CD4-positive, alpha-beta memory T cell (primary cell): ENCODE measurements at places on chromosomes 7 and 10. TPM values are rescaled to one million over a fixed set of nuclear protein-coding genes. Genes with fewer than 3 reads are reported as not detected.

DNA sequence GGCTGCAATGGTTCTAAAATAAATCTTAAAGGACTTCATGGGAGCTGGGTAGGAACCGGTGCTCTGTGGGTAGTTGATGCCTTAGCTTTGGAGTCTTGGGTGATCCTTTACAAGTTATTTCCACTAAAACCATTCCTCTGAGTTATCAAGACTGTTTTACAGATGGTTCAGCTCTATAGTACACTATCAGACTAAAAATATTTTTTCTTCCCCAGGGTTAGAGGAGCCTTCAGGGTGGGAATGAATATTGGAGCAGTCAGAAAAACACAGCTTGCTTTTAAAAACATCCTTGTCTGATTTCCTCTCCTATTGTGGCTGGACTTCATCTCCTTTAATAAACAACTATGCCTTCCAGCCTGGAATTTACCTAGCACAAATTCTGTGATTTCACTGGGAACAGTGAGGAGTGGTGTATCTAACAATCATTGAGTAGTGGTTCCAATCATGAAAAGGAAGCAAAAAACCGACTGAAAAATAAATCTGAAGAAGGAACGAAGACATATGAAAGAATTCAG, 102.6 kb upstream of the AFAP1L2 start:
- DNase-seq, result no peak

GRCh38 chr7:76310102-76310957, 7.9 kb downstream of the HSPB1 start:
- no peak for DNase-seq

The UBTD1 gene
- total RNA-seq, result 1.9 TPM

DNA sequence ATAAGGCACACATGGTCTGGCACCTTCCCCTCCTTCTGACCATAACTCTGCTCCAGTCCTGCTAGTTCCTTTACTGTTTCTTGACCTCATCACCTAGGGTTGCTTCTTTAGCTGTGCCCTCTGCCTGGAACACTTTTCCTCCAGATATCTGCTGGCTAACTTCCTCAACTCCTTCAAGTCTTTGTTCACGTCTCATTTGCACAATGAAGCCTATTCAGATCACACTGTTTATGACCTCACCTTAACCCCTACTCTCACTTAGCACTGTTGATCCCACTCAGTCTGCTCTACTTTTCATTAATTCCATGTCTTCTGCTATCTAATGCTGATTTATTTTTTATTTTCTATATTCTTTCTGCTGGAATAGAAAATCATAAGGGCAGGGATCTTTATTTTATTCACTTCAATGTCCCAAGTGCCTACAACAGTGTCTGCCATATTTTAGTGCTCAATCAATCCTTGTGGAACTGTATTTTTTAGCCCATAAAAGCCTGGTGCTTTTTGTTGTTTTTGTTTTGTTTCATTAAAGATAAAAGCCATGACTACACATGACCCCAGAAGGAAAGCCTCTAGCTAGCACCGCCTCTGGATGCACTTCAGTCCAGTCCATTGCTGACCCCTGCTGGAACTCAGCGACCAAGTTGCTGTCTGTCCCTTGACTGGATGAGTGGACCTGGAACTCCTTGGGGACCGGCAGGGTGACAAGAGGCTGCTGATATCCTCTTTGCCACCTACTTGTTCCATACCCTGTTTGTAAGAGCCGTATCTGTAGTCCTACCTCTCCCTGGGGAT, 12.3 kb downstream of the KLF14 start:
- no peak for DNase-seq

The A1CF gene
- not detected for total RNA-seq

GRCh38 chr7:122092964-122093797, 50.9 kb downstream of the AASS start:
- peak; percentile 25 for DNase-seq

The NEURL1 gene
- total RNA-seq, result 0.96 TPM

GRCh38 chr7:94710256-94710655, 54.3 kb upstream of the SGCE start:
- no peak for DNase-seq

DNA sequence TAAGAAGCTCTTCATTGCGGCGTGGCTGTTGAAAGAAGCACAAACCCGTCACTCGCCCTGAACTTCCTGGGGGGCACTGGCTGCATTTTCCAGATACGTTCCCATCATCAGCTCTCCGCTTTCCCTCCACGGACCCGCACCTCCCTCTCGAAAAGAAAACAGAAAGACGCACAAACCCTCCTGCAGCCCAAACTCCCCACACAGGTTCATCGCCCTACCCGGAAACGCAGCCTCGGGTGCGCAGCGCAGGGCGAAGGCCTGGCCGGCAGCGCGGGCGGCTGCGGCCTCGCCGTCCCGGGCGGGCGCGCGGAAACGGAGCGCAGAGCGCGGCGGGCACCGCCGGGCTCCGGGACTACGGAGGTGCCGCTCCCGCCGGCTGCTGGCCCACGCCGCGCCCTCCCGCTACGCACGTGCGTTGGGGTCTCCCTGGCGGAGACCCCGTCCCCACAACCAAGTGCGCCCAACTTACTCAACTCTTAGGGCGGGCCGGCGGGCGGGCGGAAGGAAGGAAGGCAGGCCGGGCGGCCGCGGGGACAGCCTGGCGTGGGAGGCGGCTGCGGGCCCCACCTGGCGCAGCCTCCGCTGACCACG, 822 bp downstream of the ZNF800 start:
- DNase-seq, result peak; percentile 72

GRCh38 chr7:20395104-20395503, 64.4 kb downstream of the ITGB8 start:
- DNase-seq, result no peak

DNA sequence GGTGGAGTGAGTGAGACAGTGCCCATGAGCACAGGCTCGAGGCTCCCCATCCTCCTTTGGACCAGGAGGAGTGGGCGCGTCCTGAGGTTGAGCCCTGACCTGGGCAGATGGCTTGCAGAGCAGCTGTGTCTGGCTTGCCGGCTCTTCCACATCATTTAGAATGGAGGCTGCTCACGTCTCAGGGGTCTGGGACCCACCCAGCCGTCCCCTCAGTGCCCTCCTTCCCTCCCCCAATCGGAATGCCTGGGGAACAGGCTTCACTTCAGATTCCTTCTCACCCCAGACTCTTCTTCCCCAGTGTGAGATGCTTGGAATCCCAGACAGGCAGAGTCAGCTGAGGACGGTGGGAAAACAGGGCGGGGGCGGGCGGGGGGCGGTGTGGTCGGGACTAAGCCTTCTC, 968.6 kb upstream of the ZNF722 start:
- no peak for DNase-seq

The TMEM270 gene
- not detected for total RNA-seq

GRCh38 chr7:132059141-132059540, 502.7 kb upstream of the PODXL start:
- no peak for DNase-seq

The HOXA6 gene
- total RNA-seq, result not detected

The GPC2 gene
- total RNA-seq, result 12.5 TPM

The PON1 gene
- not detected for total RNA-seq

The MDH2 gene
- total RNA-seq, result 80.1 TPM

DNA sequence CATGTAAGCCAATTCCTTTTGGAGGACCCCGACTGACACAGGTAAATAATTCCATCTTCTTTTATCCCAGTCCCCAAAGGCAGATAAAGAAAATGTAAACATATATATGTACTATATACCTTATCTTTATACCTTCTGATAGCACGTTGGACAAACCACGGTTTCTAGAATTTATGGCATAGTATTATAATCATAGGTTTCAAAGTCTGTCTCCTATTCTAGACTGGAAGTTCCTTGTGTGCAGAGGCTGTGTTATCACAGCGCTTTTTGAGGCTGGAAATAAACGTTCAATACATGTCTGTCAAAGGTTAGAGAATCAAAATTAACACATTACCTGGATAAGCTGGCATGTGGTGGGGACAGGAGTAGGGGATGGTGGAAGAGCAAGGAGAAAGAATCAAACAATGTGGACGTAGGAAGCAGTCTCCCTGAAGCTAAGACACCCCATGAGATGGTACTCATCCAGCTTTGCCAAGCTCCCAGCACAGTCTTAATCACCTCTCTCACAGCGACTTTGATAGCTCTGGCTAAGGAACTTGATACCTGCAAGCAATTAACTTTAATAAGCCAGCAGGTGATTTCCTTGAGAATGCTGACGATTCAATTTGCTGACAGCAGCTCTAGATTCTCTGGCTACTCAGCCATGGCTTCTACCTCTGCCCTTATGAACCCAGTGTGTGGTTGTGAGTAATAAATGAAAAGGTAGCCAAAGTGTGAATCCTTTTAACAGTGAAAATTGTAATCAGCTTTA, 208.4 kb upstream of the LRRTM3 start:
- DNase-seq, result no peak

The LRRD1 gene
- total RNA-seq, result not detected

DNA sequence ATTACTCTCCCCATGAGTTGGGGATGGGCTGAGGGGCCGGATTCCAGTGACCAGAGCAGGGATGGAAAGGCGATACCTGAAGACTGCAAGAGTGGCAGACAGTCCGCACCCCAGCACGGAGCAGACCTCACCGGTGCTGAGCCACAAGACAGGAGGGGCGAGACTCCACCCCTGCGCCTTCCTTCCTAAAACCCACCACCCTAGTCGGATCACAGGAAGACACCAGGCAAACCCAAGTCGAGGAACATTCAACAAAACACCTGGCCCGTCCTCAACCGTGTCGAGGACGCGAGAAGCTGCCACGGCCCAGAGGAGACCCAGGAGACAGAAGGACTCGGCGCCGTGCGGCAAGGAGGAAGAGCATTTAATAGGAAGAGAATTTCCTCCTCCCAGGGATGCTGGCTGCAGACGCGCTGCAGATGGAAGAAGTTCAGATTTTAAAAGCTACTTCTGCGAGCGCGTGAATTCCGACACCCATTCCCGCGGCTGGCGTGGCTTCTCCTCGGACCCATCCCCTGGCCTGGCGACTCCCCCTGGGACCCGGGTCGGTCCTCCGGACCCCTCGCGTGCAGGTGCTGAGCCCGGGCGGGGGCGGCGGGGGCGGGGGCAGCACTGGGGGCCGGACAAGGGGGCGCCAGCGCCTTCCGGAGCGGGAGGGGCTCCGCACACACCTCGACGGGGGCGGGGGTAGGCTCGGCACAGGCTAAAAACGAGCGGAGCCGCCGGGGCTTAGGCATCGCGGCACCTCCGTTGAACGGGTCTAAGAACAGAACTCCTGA, 563 bp upstream of the UTF1 start:
- DNase-seq, result no peak

GRCh38 chr10:132484922-132485321, 52.7 kb upstream of the INPP5A start:
- no peak for DNase-seq

- no peak for DNase-seq
Measured at GRCh38 chr7:105680505-105681187, 99.4 kb upstream of the EFCAB10 start.

DNA sequence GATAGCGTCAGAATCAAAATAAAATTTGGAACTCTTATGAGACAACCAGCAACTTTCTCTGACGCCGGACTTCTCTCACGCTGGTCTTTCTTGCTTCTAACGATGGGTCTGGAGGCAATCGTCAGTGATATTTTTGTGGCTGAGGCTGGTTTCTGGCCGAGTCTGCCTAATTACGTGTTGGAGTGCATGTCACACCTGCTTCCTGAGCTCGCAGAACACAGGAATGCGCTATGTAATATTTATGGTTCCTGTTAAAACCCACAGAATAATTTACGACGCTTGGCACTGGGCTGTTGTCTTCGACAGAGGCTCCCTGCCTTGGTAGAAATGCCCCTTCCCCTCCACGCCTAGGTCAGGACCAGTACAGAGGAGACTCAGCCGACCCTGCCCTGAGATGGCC, 64.9 kb downstream of the NPTX2 start:
- DNase-seq, result no peak

- DNase-seq, result no peak
Measured at GRCh38 chr10:84214612-84215235, 10.6 kb downstream of the LRIT2 start.

The PTPRE gene
- total RNA-seq, result 27.6 TPM

DNA sequence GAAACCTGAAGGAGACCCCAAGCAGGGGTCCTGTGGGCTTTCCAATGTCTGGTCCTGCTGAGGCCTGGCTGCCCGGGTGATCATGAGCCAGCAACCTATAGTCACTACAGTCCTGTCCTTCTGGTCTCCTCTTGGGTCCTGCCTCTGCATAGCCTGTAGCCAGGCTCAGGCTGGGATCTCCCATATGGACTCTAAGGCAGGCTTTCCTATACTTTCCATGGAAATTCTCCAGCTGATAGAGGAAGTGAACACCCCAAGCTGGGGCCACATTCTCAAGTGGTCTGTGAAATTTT, 26.4 kb downstream of the ANXA8 start:
- no peak for DNase-seq

DNA sequence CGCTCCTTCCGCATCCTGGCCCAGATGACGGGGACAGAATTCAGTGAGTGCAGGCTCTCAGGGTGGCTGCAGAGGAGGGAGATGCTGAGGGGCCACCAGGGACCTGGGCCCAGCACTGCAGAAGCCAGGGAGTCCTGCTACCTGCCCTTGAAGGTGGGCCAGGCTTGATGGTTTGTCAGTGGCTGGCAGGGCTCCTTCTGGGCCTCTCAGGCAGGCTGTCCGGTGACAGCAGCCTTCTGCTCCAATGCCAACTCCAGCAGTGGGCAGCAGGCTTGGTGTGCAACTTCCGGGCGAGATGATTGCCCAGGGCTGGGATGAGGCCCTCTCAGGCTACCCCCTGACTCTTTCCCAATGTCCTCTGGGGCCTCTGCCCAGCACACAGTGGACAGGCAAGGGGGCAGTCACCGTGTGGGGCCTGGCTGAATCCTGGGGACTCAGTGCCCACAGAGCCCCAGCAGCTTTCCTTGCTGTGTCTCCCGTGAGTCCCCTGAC, 23.8 kb downstream of the LDB3 start:
- DNase-seq, result no peak

DNA sequence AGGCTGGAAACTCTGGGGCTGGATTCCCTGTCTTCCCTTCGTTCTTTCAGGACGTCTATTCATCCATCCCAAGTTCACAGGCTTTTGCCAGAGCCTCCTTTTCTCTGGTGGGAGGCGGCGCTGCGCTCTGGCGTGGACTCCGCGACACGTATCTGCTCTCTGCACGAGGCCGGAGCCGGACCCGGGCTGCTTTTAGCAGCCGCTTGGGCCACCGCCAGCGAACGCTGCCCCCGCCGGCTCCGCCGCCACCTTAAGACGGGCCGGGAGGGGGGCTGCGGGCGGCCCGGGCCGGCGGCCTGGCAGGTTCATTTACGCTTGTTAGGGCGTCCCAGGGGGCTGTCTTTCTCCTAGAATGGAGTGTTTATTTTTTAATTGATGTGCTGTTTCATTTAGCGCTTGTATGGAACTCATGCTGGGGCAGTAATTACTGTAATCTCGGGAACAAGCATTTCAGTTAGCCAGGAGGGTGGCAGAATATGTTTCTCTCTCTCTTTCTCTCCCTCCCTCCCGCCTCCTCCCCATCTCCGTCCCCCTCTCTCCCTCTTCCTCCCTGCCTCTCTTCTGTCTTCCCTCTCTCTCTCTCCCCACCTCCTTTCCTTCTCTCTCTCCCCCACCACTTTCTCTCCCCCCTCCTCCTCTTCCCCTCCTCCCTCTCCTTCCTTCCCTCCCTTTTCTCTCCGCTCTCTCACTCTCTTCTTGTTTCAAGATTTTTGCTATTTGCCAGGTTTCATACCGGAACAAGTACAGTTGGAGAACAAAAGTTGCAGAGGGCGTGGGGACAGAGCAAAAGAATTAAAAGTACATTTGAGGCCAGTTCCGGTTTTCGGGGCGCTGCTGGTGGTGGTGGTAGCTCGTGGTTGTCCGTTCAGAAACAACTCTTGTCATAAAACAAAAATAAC, 1.3 kb upstream of the FZD8 start:
- peak; percentile 19 for DNase-seq

GRCh38 chr7:46153951-46154787, 233.1 kb upstream of the IGFBP3 start:
- DNase-seq, result no peak

The GARS1 gene
- 79.8 TPM for total RNA-seq
